Uterine smooth muscle cell (primary cell): ENCODE measurements at places on chromosomes 4 and X. TPM values are rescaled to one million over a fixed set of nuclear protein-coding genes. Genes with fewer than 3 reads are reported as not detected.

The PAGE1 gene
- total RNA-seq = not detected in 2 replicates

The ESX1 gene
- total RNA-seq = 0.12 TPM in 1 of 2 replicates, not detected in the other

The BMX gene
- 0.11 and 0.25 TPM in 2 replicates for total RNA-seq

The SPACA5 gene
- total RNA-seq = not detected in 2 replicates

The OTUD6A gene
- under 0.01 TPM in 1 of 2 replicates, not detected in the other for total RNA-seq

The RRH gene
- 0.22 TPM in 1 of 2 replicates, not detected in the other for total RNA-seq

The XKRX gene
- total RNA-seq = under 0.01 TPM in 2 replicates

The RIBC1 gene
- total RNA-seq = 0.66 and 0.75 TPM in 2 replicates

The RCHY1 gene
- 25.7 and 38.3 TPM in 2 replicates for total RNA-seq

The DCLK2 gene
- total RNA-seq = 10.3 and 14.1 TPM in 2 replicates

The ABCD1 gene
- total RNA-seq = 9.6 and 11.0 TPM in 2 replicates

The PF4V1 gene
- total RNA-seq = 0.33 and 0.87 TPM in 2 replicates

The UGT2B10 gene
- not detected in 2 replicates for total RNA-seq
